Stromal cell of bone marrow (primary cell): ENCODE measurements at places on chromosomes 12 and 14.

DNA sequence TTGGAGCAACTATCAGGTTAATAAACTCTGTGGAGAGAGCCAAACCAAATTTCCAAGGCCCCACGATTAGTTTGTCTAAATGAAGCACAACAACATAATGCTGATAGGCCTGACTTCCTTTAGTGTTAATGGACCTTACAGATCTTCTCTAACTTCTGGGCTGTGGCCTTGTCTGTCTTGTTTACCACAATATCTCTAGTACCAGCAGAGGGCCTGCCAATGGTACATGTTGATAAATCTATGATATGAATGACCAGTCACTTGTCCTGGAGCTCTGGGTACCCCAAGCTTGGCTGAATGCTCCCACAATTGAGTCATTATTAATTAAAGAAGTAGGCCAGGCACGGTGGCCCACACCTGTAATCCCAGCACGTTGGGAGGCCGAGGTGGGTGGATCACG is 78.9 kb upstream of the CISTR start:
- no peak for DNase-seq

DNA sequence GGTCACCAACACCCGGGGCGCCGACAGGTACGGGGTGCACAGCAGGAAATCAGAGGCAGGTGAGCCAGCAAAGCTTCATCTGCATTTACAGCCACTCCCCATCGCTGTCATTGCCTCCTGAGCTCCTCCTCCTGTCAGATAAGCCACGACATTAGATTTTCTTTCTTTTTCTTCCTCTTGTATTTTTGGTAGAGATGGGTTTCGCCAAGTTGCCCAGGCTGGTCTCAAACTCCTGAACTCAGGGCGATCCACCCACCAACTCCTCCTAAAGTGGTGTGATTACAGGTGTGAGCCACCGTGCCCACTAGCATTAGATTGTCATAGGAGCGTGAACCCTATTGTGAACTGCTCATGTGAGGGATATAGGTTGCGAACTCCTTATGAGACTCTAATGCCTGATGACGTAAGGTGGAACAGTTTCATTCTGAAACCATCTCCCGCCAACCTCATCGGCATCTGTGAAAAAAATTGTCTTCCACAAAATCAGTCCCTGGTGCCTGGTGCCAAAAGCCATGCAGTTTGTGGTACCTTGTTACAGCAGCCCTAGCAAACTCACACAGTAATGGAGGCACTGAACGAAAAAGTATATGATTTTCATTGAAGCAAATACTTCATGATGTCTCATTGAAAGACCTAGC is 1.5 kb downstream of the STYK1 start:
- DNase-seq: no peak

GRCh38 chr12:131499160-131499863 is 211.6 kb upstream of the SFSWAP start:
- no peak for DNase-seq

DNA sequence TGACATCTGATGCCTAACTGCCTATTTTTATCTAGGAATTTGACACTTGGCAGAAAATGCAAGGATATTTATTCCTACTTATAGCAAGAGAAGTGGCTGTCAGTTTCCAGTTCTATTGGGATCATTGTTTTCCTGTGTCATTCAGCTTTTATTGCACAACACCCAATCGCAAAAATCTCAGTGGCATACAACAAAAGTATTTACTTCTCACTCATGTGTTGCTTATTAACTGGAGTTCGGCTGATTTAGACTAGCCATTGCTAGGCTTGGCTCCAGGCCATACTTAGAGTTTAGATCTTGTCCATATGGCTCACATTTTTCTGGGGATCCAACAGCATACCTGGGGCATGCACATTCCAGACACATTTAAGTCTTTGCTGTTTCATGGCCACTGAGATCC is 218.6 kb upstream of the SYT1 start:
- DNase-seq: no peak

DNA sequence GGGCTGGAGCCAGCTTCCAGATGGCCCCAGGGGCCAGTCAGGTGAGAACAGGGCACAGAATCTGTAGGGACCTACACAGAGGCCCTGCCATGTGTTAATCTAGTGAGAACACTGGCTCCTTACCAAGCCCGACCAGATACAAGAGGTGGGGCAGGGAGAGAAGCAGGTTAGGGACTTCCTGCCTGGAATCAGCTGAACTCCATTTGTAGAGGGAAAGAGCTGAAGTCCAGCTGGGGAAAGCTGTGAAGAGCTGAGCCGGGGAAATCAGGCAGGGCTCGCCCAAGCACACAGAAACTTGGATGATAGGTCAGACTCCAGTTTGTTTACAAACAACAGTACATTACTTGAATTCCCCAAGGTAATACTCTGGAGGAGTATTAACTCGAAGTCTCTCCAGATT is 46.7 kb downstream of the PTGER2 start:
- DNase-seq: no peak

DNA sequence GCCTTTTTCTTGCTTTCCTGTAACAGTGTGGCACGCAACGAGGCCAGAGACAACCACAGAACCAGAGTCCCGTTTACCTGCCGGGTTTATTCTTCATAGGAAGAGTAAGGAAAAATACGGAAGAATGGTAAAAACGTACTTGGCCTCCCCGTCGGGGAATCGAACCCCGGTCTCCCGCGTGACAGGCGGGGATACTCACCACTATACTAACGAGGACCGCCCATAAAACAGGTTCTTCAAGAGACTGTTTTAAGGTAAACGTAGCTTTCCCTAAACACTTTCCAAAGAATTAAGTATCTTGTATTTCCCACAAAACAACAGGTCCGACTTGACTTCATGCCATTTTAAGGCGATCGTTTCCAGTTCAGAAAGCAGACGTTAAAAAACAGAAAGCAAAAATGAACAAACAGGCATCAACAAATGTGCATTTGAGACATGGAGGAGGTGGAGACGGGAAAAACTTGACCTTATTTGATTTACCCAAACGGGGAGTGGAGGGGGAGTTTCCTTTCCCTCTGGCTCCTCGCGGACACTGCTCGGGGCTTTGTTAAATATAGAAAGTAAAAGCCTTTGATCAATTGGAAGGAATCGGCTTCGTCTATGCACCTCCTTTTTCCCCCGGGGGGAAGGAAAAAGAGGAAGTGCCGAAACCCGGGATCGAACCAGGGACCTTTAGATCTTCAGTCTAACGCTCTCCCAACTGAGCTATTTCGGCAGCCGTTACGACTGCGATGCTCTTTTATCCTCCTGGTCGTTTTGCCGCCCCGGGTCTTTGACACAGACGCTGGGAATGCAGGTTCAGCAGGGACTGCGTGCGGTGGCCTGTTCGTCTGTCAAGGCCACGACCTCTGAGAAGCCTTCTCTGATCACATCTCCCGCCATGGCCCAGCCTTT is 13.0 kb upstream of the UBC start:
- no peak for DNase-seq

DNA sequence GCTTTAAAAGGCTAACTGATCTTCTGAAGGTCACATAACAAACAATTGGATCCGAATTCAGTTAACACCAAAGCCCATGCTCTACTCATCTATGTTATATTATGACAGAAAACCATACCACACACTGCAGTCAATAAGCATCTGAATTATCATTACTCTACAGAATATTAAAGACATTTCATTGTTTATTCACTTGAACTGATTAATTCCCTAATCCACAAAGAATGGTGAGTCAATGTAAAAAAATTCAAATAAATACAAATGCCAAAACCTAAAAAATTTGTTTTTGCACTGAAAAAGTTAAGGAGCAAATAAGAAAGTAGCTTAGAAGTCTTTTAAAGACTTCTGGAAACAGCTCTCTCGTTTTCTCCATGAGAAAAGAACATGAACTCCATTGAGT is 13.7 kb downstream of the NID2 start:
- no peak for DNase-seq

DNA sequence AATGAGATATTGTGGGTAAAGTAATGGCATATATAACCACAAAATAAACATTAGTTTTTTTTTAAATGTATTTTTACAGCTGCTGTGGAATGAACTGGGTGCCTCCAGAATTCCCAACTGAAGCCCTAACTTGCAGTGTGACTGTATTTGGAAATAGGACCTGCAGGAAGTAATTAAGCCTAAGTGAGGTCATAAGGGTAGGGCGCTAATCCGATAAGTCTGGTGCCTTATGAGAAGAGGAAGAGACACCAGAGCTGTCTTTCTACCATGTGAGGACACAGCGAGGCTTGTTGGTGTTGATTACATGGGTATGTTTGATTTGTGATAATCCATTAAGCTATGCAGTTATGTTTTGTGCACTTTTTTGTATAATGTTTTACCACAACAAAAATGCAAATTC is 136.8 kb downstream of the TPH2 start:
- DNase-seq: no peak

GRCh38 chr12:64097366-64098105 is 124.6 kb downstream of the KICS2 start:
- DNase-seq: no peak

- peak; percentile 42 for DNase-seq
These were observed 227.4 kb downstream of the CCDC59 start for GRCh38 chr12:82130762-82131161.

DNA sequence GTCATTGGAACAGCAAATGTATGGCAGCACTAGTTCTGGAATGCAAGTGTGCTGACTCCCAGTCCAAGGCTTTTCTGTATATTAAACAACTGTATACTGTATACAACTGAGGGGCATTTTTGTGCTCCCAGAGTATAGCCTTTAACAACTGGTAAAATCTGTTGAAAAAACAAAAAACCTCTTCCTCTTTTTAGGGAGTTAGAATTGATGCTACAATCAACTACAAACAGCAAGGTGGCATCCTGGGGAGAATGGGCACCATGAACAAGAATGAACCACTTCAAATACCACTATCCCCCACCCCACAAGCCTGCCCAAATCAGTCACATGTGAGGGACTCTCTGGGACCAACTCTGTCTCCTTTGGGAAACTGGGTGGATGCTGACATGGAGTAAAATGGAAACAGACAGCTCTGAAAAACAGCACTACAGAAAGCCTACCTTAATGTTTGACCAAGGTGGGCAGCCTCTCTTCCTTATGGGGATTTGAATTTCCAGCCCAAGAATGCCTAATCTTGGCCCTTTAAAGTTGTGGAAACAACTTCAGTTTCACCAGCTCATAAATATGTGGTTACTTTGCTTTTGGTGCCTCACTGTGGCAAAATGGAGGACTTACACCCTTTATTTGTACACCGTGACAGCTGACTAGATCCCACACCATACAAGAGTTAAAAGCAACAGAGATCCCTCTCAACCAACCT is 7.5 kb downstream of the VTI1B start:
- peak; percentile 51 for DNase-seq

DNA sequence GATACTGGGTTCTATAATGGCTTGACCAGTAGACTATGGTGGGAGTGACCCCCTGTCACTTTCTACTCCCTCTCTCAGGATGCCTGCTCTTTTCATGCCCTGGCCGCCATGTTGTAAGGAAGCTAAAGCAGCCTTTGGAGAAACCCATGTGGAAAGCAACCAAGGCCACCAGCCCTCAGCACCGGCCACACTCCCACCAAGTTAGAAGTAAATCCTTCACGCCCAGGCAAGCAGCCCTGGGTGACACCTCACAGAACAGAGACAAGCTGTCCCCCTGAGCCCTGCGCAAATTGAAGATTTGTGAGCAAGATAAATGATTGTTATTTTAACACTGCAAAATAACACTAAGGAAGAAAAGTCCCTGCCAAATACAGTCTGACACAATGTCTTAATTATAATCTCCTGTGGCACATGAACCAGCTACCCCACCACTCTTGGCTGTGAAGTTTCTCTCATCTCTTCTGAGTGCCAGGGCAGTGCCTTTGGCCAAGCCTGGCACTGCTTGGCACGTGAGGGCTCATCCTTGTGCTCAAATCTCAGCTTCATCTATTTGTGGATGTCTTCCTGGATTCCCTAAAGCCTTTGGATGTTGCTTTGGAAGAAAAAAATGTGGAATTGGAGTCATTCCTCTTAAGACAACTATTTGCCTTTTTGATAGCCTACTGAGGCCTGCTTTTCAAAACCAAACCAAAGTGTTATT is 39.2 kb upstream of the PIWIL1 start:
- no peak for DNase-seq

GRCh38 chr14:53376064-53376463 is 222.9 kb upstream of the DDHD1 start:
- no peak for DNase-seq

DNA sequence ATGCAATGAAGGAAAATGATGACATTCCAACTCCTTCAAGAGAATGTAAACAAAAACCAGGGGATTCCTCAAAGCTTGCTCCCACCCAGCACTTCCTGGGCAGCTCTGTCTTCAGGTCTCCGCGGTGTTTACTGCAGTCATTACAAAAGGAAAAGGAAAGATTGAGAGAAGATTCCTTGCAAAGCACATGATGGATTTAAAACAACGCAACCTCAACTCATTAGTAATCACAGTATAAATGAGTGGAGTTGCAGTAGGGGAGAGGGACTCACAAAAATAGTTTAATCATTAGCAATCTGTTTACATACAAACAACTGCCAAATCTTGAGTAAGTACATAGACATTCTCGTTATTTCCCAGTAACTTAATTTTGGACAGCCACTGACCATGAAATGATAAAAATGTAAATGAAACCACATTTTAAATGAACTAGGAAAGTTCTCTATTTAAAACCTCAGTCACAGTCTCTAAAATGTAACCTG is 49.7 kb upstream of the OVCH1 start:
- no peak for DNase-seq

- peak; percentile 61 for DNase-seq
These were observed 66.3 kb downstream of the ZNF664 start for GRCh38 chr12:124039276-124039675.

DNA sequence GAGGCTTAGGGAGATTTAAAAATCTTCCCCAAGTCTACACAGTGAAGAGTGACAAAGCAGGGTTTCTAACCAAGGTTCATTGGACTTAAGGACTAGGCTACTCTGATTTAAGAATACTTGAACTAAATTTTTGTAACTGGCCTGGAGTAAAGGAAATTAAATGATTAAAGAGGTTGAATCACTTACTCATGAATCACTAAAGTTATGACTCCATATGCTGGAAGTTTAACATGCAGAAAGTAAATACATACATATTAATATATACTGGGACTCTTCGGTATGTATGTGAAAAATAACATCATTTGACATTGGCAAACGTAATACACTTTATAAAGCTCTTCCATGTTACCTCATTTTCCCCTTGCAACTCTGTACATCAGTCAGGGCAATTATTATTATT is 322.9 kb downstream of the KCNH5 start:
- no peak for DNase-seq

- no peak for DNase-seq
These were observed 82.5 kb upstream of the HOXC13 start for GRCh38 chr12:53856132-53856531.

DNA sequence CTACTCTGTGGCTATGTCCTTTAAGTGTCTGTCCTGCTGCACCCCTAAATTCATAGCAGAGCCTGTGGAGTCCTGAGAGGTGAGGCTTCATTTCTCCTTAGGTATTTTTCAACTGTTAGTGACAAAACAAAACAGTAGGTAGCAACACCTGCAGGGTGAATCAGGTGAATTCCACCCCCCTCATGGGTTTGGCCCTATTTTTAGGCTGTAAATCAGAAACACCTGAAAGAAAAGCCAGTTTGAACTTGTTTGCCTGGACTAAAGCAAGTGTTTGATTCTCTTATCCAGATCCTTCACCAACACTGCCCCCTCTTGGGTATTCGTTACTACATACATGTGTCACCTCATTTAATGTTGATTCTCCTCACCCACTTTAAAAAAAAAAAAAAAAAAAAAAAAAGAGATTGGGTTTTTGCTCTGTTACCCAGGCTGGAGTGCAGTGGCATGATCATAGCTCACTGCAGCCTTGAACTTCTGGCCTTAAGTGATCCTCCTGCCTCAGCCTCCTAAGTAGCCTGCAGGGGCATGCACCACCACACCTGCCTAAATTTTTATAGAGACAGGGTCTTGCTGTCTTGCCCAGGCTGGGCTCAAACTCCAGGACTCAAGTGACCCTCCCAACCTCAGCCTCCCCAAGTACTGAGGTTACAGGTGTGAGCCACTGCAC is 10.3 kb downstream of the TBPL2 start:
- peak; percentile 49 for DNase-seq

GRCh38 chr14:102633906-102634595 is 41.6 kb downstream of the RCOR1 start:
- no peak for DNase-seq
